ENCODE measurements at places on chromosomes 6 and 20. TPM values are rescaled to one million over a fixed set of nuclear protein-coding genes. Genes with fewer than 3 reads are reported as not detected.

THBD gene
- total RNA-seq = 77.6 TPM

DNA sequence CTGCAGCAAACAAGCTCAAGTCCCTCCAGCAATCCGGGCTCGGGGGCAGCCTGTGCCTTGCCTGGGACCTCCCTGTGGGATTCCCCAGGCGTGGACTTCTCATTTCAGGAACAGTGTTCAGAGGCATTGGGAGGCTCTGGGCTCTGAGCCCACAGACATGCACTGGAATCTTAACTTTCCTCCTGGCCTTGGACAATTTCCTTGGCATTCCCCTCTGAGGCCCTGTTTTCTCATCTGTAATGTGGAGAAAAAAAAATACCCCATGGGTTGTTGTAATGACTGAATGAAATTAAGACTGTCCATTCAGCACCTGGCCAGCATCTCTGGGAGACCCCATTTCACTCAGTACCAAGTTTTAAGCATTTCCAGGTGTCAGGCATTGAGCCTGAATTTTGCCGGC is 17.6 kb downstream of the BPIFB4 start:
- no peak overlapping the region for H3K27ac ChIP-seq
- H3K4me1 ChIP-seq = no peaks in the 10 kb centered on the region
- no peak overlapping the region for H3K4me3 ChIP-seq
- H3K36me3 ChIP-seq = no peaks in the 10 kb centered on the region

GRCh38 chr6:133040803-133041419 is 200.2 kb upstream of the EYA4 start:
- H3K36me3 ChIP-seq = no peaks in the 10 kb centered on the region
- no peak for DNase-seq
- H3K27me3 ChIP-seq = no peaks in the 10 kb centered on the region
- H3K4me1 ChIP-seq = no peaks in the 10 kb centered on the region
- no peak overlapping the region for H3K4me3 ChIP-seq

- H3K36me3 ChIP-seq = no peaks in the 10 kb centered on the region
- H3K4me1 ChIP-seq = no peaks in the 10 kb centered on the region
- no peaks in the 10 kb centered on the region for H3K27me3 ChIP-seq
- no peak overlapping the region for H3K27ac ChIP-seq
- H3K4me3 ChIP-seq = no peak overlapping the region
Measured at GRCh38 chr20:58942549-58942948, 38.5 kb upstream of the NELFCD start.

- H3K36me3 ChIP-seq = no peaks in the 10 kb centered on the region
- no peak overlapping the region for H3K27ac ChIP-seq
- H3K27me3 ChIP-seq = no peaks in the 10 kb centered on the region
- H3K4me1 ChIP-seq = no peaks in the 10 kb centered on the region
Measured at GRCh38 chr6:109252261-109253041, 129.8 kb downstream of the CD164 start.

MACROD2 gene
- 73.0 TPM for total RNA-seq

DNA sequence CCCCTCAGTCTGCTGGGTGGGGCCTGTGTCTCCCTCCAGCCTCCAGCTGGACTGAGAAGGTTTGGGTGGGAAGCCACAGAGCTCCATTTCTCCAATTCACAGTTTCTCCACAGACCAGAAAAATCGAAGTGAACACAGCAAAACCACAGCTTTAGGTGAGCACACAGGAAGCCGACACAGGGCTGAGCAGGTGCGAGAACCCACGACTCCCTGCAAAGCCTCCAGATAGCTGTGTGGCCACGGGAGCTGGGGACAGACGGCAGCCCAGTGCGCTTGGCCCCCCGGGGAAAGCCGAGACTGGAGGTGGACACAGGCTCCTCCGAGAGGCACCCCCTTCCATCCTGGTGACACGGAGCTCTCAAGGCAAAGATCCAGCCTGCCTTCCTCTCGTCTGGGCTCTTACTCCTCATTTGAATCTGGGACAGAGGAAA is 29.0 kb upstream of the MPC1 start:
- H3K4me3 ChIP-seq = no peak overlapping the region
- H3K4me1 ChIP-seq = no peaks in the 10 kb centered on the region
- DNase-seq = no peak

- H3K27ac ChIP-seq = no peak overlapping the region
- H3K4me3 ChIP-seq = no peak overlapping the region
- H3K36me3 ChIP-seq = no peaks in the 10 kb centered on the region
- DNase-seq = no peak
- H3K4me1 ChIP-seq = no peaks in the 10 kb centered on the region
Measured at GRCh38 chr20:46160661-46161060, 42.5 kb downstream of the CD40 start.

GRCh38 chr6:37332894-37333293 is 20.9 kb upstream of the RNF8 start:
- peaks cover 31% of the 10 kb centered on the region for H3K36me3 ChIP-seq
- DNase-seq = no peak
- H3K27ac ChIP-seq = no peak overlapping the region
- H3K27me3 ChIP-seq = no peaks in the 10 kb centered on the region
- H3K4me3 ChIP-seq = no peak overlapping the region
- H3K4me1 ChIP-seq = no peaks in the 10 kb centered on the region

- H3K36me3 ChIP-seq = no peaks in the 10 kb centered on the region
- H3K27ac ChIP-seq = no peak overlapping the region
- H3K4me1 ChIP-seq = no peaks in the 10 kb centered on the region
- H3K4me3 ChIP-seq = no peak overlapping the region
- DNase-seq = no peak
Measured at GRCh38 chr20:46774943-46775560, 65.6 kb downstream of the SLC2A10 start.

NTSR1 gene
- not detected for total RNA-seq

- H3K4me3 ChIP-seq = no peak overlapping the region
- no peaks in the 10 kb centered on the region for H3K27me3 ChIP-seq
- no peak overlapping the region for H3K27ac ChIP-seq
- H3K4me1 ChIP-seq = no peaks in the 10 kb centered on the region
- H3K36me3 ChIP-seq = peaks cover 3% of the 10 kb centered on the region
Measured at GRCh38 chr6:142184307-142184706, 37.2 kb downstream of the VTA1 start.

GRCh38 chr6:3356056-3356823 is 97.5 kb downstream of the PSMG4 start:
- no peaks in the 10 kb centered on the region for H3K36me3 ChIP-seq
- H3K4me1 ChIP-seq = peaks cover 39% of the 10 kb centered on the region
- peak overlapping the region; percentile 46 for H3K4me3 ChIP-seq
- peak overlapping the region; percentile 83 for H3K27ac ChIP-seq

C6orf58 gene
- total RNA-seq = not detected

DNA sequence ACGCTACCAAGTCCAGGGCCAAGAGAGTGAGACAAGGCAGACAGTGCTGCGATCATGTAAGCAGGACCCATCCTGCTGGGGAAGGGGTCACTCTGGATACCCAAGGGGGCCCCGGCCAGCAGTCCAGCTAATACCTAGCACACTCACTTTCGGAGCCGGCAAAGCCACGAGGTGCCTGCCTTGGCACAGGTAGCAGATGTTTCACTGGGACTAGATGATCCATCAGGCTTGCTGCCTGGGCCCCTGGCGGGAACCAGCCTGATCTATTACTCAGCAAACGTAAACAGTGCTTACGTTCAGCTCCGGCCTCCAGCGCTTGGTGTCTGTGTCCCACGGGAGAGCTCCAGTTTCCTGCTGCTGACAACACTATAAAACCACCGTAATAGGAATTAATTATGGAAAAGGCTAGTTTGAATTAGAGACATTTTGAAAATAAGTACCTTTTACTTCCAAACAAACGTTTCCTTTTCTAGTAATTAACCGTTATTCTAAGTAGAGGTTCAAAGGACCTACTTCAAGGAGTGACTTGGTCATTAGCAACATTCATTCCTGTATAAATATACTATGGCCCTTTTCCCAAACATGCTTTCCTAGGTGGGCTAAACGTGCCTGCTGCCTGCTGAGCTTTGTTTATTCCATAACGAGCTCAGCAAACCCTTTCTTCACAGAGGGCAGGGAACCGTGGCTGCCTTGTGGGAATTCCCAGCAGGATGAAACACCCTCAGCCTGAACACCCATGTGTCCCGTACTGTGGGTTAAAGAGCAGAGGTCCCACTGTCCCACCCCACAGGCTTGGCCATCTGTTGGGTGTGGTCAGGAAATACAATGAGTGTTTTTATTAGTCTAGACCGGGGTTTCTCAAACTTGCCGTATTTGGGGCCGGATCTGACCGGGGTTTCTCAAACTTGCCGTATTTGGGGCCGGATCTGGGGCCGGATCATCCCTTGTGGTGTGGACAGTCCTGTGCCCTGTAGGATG is 18.4 kb downstream of the SLC22A23 start:
- no peak for DNase-seq
- H3K4me1 ChIP-seq = peaks cover 10% of the 10 kb centered on the region
- H3K4me3 ChIP-seq = no peak overlapping the region
- H3K27me3 ChIP-seq = no peaks in the 10 kb centered on the region
- H3K36me3 ChIP-seq = no peaks in the 10 kb centered on the region

ZSCAN12 gene
- 5.5 TPM for total RNA-seq

GRCh38 chr6:50962213-50962759 is 143.6 kb downstream of the TFAP2B start:
- H3K4me1 ChIP-seq = no peaks in the 10 kb centered on the region
- DNase-seq = no peak
- H3K27me3 ChIP-seq = no peaks in the 10 kb centered on the region
- no peaks in the 10 kb centered on the region for H3K36me3 ChIP-seq

DNA sequence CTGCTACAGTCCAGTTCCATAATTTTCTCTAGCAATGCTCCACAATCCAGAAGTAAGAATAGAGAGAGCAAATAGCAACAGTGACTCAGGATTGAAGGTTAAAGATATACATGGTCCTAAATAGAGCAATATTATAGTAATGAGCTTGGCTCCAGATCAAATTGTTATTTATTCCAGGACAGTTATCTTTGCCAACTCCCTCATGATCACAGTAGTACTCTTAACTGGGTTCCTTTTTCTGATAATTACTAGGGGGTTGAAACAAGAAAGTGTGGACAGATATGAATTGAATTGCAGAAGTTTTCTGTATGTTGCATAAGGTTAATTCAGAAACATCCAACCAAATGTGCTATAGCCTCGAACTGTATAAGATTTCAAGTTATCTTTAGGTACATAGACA is 11.9 kb downstream of the FAM184A start:
- no peaks in the 10 kb centered on the region for H3K27me3 ChIP-seq
- H3K27ac ChIP-seq = no peak overlapping the region
- H3K4me3 ChIP-seq = no peak overlapping the region
- no peaks in the 10 kb centered on the region for H3K36me3 ChIP-seq
- H3K4me1 ChIP-seq = no peaks in the 10 kb centered on the region

DNA sequence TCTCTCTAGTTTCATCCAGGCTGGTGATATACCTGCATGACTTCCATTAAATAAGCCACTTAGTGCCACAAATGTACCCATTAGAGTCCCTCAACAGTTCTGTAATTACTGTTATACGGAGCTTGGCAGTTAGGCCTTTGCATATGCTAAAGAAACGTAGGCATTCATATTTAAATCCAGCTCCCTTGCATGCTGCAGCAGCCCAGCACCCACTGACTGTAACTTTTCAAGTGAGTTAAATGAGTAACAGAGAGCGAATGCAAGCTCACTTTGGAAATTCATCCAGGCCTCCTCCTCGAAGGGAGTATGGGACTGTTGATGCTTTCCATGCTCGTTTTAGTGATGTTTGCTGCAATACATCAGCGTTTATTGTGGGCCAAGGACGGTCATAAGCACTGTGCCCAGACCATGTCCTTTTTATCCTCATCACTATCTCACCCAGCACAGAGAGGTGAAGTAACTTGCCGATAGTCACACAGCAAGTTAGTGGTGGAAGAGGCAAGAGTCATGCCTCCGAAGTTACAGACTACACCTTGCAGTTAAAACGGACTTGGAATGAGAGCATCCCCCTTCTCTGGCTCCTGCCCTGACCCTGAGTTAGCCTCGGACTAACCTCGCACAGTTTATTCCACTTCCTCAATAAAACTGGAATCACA is 179.4 kb upstream of the PDE10A start:
- no peak overlapping the region for H3K4me3 ChIP-seq
- H3K27me3 ChIP-seq = peaks cover 8% of the 10 kb centered on the region
- no peaks in the 10 kb centered on the region for H3K36me3 ChIP-seq
- no peaks in the 10 kb centered on the region for H3K4me1 ChIP-seq

GRCh38 chr6:107711412-107712236 is 112.5 kb downstream of the SCML4 start:
- H3K36me3 ChIP-seq = no peaks in the 10 kb centered on the region
- H3K4me1 ChIP-seq = peaks cover 15% of the 10 kb centered on the region
- no peaks in the 10 kb centered on the region for H3K27me3 ChIP-seq
- no peak overlapping the region for H3K27ac ChIP-seq

DNA sequence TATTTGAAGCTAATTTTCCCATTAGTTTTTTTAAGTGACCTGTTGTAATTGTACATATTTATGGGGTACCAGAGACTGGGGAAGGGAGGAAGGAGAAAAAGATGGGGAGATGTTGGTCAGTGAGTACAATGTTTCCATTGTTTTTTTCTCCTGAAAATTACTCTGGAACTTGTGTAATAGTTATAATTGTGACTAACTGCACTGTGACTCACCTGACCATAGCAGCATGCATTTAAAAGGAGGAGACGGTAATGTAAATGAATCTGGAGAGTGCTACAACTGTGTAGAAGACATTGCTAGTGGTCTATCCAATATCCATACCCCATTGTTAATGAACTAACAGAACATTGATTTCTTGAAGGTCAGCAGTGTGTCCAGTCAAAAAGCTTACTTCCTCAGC is 133.4 kb downstream of the RFPL4B start:
- no peak overlapping the region for H3K27ac ChIP-seq
- no peak overlapping the region for H3K4me3 ChIP-seq
- no peaks in the 10 kb centered on the region for H3K36me3 ChIP-seq
- DNase-seq = no peak
- no peaks in the 10 kb centered on the region for H3K4me1 ChIP-seq

DNA sequence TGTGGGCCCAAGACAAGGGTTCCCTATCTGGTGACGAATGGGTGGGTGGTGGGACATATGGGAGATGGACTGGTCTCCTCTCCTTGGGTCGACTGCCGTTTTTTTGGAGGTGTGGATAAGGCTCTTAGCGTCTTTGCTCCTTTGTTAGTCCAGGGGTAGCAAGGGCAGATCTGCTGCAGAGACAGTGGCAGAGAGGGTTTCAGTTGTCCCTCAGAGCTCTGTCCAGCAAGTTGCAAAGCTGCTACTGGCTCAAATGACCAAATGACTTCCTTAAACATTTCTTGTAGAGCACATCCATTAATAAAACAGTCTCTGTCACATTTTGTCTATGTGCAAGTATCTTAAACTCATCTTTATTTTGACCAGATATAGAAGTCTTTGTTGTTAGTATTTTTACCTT is 508.0 kb upstream of the ADGRB3 start:
- no peaks in the 10 kb centered on the region for H3K36me3 ChIP-seq
- H3K27me3 ChIP-seq = no peaks in the 10 kb centered on the region
- H3K27ac ChIP-seq = no peak overlapping the region
- H3K4me1 ChIP-seq = no peaks in the 10 kb centered on the region
- no peak overlapping the region for H3K4me3 ChIP-seq
- no peak for DNase-seq

SLC22A1 gene
- total RNA-seq = 2.6 TPM

PPIL1 gene
- total RNA-seq = 14.4 TPM
